GM23338 (cell line): ENCODE measurements at places on chromosomes 12 and 14. TPM values are rescaled to one million over a fixed set of nuclear protein-coding genes. Genes with fewer than 3 reads are reported as not detected.

GRCh38 chr12:63457857-63458256 lies 210.4 kb downstream of the DPY19L2 start:
- DNase-seq: no peak

- DNase-seq: no peak
These were observed 207.7 kb downstream of the FUT8 start for GRCh38 chr14:65620195-65620594.

Gene WNT5B
- 1.0 and 2.7 TPM in 2 replicates for total RNA-seq

DNA sequence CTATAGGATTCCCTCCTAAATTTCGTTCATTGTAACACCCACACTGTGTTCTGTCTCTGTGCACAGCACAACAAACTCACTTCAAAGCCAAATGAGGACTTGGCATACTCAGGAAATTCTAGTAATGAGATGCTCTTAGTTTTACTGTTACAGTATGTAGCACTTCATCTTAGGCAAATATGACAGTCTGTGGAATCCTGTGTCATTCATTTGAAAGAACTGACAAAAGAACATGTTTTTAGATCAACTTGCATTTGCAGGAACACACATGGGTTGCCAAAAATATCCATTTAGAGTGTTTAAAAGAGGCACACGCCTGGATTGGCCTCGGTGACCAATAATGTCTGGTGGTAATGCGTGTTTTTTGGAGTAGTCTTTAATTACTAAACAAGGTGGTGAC lies 56.5 kb downstream of the PDE3A start:
- no peak for DNase-seq

GRCh38 chr14:42424501-42424900 lies 817.8 kb downstream of the LRFN5 start:
- DNase-seq: no peak

- DNase-seq: peak; percentile 64
These were observed 7.9 kb upstream of the CEP170B start for GRCh38 chr14:104856869-104857860.
